Cortex of kidney (tissue), 1 donor: ENCODE measurements at places on chromosomes 13 and 19.

DNA sequence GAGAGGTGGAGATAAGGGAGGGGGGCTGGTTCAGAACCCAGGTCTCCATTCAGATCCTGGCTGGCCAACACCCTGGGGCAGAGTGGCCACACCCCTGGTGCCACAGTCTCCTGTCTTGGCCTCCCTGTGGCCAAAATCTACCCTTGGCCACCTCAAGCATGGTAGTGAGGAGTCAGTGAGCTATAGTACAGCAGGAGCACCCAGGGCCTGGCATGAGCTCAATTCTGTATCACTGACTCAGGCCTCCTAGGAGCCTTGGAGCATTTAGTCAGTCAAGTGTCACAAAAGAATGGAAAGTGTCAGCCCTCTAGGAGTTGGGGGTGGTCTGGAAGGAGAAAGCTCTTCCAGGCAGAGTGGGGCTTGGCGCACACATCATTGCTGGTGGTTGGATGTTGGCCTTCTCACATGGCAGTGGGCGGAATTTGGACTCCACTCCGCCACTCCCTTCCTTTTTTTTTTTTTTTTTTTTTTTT, 6.6 kb upstream of the CD79A start:
- no peak for DNase-seq

- DNase-seq = no peak
These were observed 21.1 kb downstream of the PROSER1 start for GRCh38 chr13:39016787-39017186.

GRCh38 chr13:73765651-73766384, 368.4 kb downstream of the KLF12 start:
- DNase-seq = no peak

- DNase-seq = no peak
These were observed 7.3 kb downstream of the PPP6R1 start for GRCh38 chr19:55251341-55252081.

DNA sequence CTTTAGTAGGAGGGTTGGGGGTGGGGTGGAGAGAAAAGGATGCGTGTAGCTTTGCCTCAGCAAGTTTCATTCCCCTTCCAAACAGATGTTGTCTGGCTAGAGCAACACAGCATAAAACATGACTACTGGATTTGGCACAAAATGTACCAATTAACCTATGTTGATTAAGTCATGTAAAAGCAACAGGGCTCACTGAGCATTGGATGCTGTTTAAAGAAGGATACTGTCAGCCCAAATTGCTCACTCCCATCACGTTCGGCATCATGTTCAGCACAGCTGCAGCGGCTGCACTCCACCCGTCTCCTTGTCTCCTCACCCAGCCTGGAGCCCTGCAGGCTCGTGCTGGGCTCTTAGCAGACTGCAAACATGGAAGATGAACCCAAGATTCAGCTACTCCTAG, 77.5 kb downstream of the DLEU7 start:
- no peak for DNase-seq

DNA sequence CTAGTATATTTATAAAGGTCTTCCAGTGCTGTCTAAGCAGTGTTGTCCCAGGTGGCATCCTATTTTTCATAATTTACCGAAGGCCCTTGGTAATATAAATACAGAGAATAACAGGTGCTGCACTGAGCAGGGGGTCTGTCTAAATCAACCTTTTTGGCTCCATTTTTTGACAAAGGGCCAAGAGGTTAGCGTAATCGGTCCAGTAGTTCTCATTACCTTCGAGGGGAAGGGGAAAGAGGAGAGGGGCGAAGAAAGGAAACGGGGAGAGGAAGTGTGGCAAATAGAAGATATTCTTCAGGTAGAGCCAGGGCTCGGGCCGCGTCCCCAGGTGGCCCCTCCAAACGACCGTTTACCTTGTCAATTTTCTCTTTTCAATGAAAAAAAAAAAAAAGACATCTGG, 749 bp upstream of the PAN3 start:
- DNase-seq = no peak
